Transverse colon (tissue), 4 donors: ENCODE measurements at places on chromosomes 2 and 18. TPM values are rescaled to one million over a fixed set of nuclear protein-coding genes. Genes with fewer than 3 reads are reported as not detected.

GRCh38 chr2:165044505-165045303 is 89.4 kb upstream of the SLC38A11 start:
- no peak for DNase-seq

GRCh38 chr2:196954001-196954400 is 27.5 kb upstream of the PGAP1 start:
- no peak for DNase-seq

MDH1B gene
- total RNA-seq, result not detected

DNA sequence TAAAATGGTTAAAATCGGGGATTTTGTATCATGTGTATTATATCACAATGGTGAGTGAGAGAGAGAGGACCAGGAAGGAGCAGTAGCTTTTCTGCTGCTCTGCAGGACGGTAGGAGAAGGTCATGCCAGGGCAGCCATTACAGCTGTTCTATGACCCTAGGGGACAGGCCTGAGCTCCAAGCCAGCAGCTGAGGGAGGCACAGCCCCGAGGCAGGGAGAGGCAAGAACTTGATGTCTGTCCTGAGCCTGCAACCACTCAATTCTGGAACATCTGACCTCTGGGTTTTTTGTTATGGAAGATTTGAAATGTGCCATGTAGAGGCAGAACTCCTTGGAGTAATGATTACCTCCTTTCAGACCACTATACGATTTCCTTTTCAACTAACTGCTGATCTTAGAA is 135.8 kb upstream of the SH3BP4 start:
- no peak for DNase-seq

NXPH2 gene
- total RNA-seq, result not detected
